ENCODE measurements at places on chromosomes 16 and 17. TPM values are rescaled to one million over a fixed set of nuclear protein-coding genes. Genes with fewer than 3 reads are reported as not detected.
A peak's percentile ranks its signal among the peaks of the same experiment; 100 is the strongest.

The MMP25 gene
- total RNA-seq = 0.27 TPM

The TMC6 gene
- total RNA-seq = 133 TPM

The DNAI2 gene
- total RNA-seq = not detected

The RNF112 gene
- 0.61 TPM for total RNA-seq

The HSD17B1 gene
- 0.88 TPM for total RNA-seq

The PRAC2 gene
- not detected for total RNA-seq

The C16orf46 gene
- not detected for total RNA-seq

The KRTAP2-1 gene
- total RNA-seq = not detected

The KRT32 gene
- total RNA-seq = not detected

The RHBDL1 gene
- 2.4 TPM for total RNA-seq

The CCL2 gene
- 1.8 TPM for total RNA-seq

The NOS2 gene
- not detected for total RNA-seq

The LGALS9B gene
- total RNA-seq = 1.5 TPM

GRCh38 chr17:80862978-80863377 is 128.7 kb upstream of the CHMP6 start:
- DNase-seq = no peak

GRCh38 chr16:75416904-75417565 is 16.3 kb downstream of the CFDP1 start:
- DNase-seq = no peak

- peak; percentile 98 for DNase-seq
These were observed at the start of gene USP31 for GRCh38 chr16:23149267-23149992. TSS of gene USP31 (minus strand) at chr16:23149452. CDS start at chr16:23149270, 182 bp downstream.

DNA sequence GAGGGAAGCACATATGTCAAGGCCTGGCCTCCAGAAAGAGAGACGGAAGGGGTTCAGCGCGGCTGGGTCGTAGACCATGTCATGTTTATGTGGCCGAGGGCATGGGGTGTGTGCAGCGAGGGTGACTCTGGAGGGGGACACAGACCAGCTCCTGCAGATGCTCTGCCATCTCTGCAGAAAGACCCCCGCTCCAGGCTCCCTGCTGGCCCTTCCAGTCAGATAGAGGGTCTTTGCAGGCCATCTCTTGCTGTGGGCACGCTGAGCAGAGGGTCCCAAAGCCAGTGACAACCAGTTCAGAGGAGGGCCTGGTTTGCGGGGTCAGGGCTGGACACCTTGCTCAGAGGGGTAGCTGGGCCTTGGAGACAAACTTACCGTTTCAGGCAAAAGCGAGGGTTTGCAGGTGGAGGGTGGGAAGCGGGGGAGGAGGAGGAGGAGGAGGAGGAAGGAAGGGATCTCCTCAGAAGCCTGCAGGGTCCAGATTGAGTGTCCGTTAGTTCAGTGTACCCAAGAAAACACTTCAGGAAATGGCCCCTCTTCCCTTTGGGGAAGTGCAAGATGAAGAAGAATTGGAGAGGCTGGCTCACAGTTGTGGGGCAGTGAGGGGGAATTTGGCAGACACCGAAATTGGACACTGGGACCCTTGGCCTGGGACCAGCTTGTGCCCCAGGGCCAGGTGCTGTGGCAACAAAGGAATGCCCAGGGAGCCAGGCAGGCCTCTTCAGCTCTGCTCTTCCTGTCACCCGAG is 102.8 kb downstream of the CMIP start:
- no peak for DNase-seq

- no peak for DNase-seq
These were observed 15.8 kb upstream of the WSCD1 start for GRCh38 chr17:6054372-6054771.

GRCh38 chr17:73064084-73064938 is 28.2 kb downstream of the SLC39A11 start:
- no peak for DNase-seq

GRCh38 chr16:56316545-56316944 is 108.8 kb downstream of the AMFR start:
- DNase-seq = no peak

- no peak for DNase-seq
These were observed 82.3 kb upstream of the BCAR1 start for GRCh38 chr16:75333721-75334163.

DNA sequence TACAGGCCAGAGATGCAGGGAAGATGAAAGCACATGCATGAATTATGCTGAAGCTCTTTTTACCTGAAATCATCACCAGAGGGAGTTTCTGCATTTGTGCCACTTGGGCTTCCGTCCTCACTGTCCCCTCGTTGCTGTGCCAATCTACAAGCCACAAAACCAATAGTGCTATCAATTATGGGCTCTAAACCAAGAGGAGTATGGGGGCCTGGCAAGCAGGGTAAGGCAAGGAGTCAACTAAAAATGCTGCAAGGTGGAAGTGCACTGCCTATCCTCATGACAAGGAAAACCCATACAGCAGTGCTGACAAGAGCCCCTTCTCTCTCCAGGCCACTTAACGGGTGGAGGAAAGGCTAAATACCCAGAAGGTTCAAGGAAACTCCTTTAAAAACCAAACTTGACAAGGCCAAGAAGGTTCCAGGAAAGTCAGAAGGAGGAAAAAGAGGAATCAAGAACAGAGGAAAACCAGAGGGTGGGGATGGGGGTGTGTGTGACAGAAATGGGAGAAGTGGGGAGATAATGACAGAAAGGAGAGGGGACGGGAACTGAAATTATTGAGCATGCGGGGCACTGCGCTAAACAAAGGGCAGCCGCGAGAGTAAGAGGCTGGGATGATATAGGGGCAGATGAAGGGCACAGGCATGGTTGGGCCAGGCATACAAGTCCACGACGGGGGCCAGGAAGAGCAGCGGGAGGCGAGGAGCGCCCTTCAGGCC is 674 bp downstream of the C17orf75 start:
- DNase-seq = peak; percentile 17

- peak; percentile 43 for DNase-seq
These were observed at the start of gene CCR7 for GRCh38 chr17:40564883-40565768. TSS of gene CCR7 (minus strand) at chr17:40565472. CDS start at chr17:40565409, 63 bp downstream.

GRCh38 chr16:71610936-71611871 is 14.8 kb upstream of the MARVELD3 start:
- DNase-seq = peak; percentile 95

DNA sequence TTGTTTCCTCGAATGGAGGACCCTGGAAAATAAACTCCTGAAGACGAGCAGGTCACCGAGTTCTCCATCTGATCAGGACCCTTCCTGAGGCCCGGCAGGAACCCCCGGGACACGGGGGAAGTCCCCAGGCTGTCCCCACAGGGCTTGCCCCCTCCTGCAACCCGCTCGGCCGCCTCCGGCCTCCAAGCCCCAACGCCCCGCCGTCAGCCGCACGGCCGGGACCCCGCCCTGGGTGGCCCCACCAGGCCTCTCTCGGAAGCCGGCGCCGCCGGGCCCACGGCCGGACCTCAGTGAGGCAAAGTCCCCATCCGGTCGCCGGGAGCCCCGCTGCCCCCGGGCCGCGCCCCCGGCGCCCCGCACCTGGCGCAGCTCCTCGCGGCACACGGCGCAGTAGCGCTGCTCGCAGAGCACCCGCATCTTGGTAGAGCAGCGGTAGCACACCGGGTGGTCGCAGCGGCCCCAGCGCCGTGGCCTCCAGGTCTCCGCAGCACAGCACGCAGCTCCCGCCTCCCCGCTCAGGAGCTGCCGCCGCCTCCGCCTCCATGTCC is 383 bp downstream of the ZNF598 start:
- DNase-seq = peak; percentile 37

DNA sequence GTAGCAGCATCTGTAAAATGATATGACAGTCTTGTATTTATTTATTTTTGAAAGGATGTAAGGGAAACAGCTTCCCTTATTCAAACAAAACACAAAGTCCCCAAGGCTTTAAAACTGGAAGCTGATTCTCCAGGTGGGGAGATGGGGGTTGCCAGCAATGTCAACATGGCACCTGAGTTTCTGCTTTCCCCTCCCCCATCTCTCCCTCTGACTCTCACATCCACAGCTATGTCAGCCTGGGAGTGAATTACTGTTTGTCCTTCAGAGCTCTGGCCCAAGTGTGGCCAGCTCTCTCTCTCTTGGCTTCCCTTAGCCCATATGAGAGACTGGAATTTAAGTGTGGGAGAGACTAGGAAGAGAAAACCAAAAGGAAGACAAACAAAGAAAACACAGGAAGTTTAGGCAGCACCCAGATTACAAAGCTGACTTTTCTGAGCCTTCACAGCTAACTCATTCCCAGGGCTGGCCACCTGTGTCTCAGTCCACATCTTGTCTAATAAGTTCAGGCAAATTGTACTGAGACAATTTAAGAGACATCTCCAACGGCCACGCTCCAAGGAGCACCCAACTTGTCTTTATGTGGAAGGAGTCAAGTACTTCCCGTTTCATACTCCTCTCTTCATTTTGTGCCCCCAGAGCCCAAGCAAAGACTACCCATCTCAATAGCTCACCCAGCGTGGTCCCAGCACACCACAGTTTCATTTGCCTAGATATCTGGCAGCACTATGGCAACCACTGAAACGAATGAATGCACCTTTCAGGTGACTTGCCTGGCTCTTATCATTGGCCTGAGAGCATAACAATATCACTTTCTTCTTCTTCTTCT is 69.2 kb downstream of the SOX9 start:
- DNase-seq = no peak

DNA sequence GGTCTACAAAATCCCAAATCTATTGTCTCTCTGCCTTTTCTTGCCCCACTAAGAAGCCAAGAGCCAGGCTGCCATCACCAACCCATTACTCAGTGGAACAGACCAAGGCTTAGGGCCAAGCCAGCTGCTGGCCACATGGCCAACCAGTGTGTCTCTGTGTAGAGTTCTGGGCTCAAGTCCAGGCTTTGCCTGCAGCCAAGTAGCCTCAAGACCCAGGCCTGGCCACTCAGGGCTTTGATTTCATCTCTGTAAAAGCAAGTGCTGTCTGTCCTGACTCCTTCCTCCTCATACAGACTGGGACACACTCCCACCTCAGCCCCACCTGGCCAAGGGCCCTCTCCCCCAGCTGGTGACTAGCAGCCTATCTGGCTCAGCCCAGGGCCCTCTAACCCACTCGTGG is 14.6 kb downstream of the SREBF1 start:
- DNase-seq = no peak

DNA sequence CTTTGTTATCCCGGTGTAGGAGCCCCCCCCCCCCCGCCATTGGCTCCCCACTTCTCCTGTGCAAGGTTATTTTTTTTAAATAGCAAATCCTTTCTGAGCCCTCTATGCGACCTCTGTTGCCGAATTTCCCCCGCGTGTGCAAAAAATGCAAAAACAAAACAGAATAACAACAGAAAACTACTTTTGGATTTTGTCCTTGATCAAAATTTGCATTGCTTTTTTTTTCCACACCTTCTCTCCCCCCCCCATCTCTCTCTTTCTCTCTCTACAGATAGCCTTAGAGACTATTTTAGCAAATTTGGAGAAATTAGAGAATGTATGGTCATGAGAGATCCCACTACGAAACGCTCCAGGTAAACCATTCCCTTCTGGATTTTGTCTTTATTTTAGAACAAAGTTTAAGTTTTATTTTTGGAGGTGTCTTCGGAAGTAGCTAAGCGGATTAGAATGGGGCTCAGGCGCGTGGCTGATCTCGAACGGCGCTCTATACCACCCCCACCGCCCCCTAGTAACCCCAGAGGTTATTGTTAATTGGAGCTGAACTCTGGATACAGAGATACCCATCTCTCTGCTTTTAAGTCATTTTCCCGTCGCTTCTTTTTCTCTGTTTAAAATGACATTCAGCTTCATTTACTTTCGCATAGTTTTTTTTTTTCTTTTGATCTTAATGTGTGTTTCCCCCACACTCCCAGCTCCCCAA is 1.0 kb downstream of the MSI2 start:
- DNase-seq = no peak

DNA sequence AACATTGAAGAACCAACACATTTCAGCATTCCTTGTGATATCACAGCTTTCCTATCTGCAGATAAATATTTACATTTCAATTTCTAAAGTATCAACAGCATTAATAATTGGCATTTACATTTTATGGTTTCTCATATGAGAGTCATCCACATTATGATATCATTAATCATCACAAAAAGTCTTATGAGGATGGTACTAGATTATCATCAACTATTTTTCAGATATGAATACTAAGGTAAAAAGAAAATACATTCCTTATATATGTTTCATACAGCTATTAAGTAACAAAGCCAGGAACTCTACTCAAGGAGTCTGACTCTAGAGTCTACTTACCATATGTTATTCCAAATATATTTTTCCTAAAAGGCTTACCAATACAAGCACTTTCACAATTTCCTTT is 40.7 kb downstream of the ABCA5 start:
- no peak for DNase-seq

- no peak for DNase-seq
These were observed 42.9 kb downstream of the LDHD start for GRCh38 chr16:75073545-75074303.

DNA sequence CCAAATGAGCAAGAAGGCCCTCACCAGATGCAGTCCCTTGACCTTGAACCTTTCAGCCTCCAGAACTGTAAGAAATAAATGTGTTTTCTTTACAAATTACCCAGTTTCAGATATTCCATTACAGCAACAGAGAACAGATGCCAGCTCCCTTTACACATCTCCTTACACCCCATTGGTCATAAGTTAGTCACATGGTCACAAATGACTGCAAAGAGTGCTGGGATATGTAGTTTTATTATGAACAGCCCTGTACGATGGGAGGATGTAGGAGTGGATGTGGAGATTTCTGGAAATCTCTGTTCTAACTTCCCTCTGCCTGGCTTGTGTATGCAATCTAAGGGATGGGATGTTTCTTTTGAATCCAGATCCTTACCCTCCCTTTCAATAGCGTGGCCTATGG is 13.3 kb upstream of the RPL38 start:
- DNase-seq = no peak

DNA sequence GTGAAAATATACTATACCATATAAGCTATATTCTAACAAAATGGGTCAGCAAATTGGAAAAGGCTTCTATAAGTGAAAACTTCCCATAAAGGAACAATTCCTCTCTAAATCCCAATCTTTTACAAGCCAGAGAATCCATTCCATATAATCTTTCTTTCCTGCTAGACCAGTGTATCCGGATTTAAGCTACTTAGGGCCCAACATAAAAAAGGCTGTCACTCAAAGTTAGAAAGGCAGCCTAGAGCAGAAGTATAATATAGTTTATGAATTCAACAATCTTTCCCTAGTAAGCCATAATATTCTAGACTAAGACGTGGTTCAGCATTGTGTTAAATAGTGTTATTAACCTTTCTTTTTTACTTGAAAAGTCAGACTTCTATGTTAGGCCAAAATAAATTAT is 93.0 kb downstream of the SKAP1 start:
- DNase-seq = no peak

Measured in Calu3 (cell line).